ENCODE measurements at places on chromosomes 7 and 10. TPM values are rescaled to one million over a fixed set of nuclear protein-coding genes. Genes with fewer than 3 reads are reported as not detected.

DNA sequence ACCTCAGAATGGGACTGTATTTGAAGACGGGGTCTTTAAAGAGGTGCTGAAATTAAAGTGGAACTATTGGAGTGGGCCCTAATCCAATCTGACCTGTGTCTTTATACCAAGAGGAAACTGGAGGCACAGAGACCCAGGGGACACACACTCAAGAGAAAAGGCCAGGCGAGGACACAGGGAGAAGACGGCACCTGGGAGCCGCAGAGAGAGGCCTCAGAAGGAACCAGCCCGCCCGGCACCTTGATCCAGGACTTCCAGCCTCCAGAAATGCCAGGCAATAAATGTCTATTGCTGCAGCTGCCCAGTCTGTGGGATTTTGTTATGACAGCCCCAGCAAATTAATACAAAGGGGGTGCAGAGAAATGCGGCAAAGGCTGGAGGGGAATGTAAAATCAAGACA, 10.5 kb downstream of the CARD11 start:
- no peak for DNase-seq

- DNase-seq: no peak
These were observed 52.6 kb upstream of the CAPZA2 start for GRCh38 chr7:116809636-116810266.

- DNase-seq: no peak
These were observed 14.7 kb upstream of the ASB4 start for GRCh38 chr7:95471071-95471470.

GRCh38 chr10:90695915-90696676, 161.7 kb downstream of the HTR7 start:
- no peak for DNase-seq

The IKZF1 gene
- 9.2 TPM for total RNA-seq

The CTBP2 gene
- 30.8 TPM for total RNA-seq

All from left cardiac atrium (tissue), 4 donors.